ENCODE measurements at places on chromosomes 2 and 18.

- no peak for DNase-seq
Measured at GRCh38 chr2:216016581-216016980, 3.2 kb upstream of the MREG start.

DNA sequence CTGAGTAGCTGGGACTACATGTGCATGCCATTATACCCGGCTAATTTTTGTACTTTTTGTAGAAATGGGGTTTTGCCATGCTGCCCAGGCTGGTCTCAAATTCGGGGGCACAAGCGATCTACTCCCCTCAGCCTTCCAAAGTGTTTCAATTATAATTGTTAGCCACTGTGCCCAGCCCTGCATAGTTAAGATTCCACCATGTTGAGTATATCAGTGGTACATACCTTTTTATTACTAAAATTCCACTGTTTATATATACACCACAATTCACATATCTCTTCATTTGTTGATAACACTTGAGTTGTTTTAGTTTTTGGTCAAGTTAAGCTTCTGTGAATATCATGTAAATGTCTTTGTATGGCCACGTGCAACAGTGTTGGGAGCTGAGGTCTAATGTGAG, 12.8 kb upstream of the FMNL2 start:
- no peak for DNase-seq

DNA sequence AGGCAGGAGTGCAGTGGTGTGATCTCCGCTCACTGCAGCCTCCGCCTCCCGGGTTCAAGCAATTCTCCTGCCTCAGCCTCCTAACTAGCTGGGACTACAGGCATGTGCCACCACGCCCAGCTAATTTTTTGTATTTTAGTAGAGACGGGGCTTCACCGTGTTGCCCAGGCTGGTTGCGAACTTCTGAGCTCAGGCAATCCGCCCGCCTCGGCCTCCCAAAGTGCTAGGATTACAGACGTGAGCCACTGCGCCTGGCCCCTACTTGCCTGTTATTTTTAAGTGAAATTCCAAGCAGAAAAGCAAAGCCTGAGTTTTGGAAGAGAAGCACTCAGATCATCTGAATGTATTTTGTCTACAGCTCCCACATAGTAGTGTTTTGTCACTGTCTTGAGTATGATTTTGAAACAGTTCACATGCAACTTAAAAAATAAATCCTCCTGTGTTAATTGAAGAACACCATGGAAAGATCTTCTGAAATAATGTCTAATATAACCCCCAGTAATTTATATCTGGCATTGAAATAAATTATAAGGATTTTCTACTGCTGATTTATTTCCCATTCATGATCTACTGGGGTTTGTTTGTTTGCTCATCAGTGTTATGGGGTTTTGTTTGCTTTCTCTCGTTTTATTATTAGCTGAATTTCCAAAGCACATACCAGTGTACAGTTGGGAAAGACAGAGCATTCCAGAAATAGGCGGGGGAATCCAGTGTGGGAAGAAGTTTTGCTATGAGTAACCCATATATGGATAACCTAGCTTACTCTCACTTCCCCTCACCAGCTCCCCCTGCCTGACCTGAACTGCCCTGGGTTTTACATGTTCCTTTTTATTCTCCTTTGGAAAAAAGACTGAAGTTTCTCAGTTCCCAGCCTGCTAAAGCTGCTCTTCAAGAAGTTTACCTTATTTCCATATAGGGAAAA, 80.1 kb upstream of the MAP3K20 start:
- no peak for DNase-seq

DNA sequence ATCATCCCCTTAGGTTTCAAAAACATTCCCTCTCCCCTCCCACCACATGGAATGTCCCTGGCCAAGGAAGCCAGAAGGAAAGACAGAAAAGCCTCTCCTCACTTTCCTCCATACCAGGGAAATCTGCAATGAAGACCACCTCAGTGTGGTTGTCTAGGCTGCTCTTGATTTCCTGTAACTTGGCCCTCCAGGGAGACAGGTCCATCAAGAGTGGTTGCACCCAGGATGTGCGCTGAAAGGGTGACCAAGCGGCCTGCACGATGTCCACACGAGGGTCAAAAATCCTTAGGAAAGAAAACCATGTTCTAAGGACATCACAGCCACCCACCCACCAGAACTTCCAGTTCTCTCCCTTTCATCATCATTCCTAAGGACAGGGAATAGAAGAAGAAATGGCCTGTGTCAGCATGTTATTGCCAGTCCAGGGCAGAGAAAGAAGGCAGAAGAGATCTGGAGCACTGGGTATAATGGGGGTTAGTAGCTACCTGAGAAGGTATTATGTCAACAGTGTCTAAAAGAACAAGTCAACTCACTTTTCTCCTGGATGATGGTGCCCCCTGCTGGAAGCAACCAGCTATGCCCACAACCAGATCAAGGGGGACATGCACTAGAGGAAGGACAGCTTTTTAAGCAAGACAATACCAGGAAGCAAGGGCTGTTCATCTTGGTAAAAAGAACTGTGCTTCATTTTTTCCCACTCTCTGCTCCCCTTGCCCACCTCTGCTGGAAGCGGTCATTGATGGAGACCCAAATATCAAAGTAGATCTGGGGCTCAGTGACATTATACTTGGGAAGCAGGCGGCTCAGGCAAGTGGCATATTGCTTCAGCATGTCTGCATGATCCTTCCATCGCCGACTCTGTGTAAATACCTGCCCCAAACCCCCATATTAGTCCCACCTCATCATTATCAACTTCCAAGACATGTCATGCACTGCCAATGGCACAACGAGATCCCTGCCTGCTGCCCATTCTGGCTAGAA, 9.3 kb downstream of the GGCX start:
- peak; percentile 66 for DNase-seq

GRCh38 chr2:49222975-49223528, 68.7 kb upstream of the FSHR start:
- DNase-seq: no peak

DNA sequence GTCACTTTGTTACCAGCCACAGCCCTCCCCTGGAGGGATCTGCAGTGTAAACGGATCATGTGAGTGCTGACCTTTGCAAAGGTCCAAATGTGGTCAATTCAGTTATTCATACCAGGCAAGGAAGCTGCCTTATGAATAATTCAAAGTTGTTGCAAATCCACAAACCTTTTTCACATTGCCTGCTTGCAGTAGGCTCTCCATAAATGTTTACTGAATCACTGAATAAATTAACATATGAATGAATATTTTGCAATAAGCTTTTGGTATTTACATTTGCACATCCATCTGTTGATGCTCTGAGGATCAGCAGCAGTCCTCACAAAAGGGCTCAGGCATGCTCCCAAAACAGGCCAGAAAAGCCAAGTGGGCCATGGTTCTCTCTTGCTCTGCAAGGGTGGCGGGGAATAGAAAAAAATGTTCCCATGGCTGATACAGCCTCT, 156.8 kb downstream of the VAPA start:
- DNase-seq: no peak

- DNase-seq: no peak
Measured at GRCh38 chr2:19710230-19710629, 191.6 kb downstream of the TTC32 start.

DNA sequence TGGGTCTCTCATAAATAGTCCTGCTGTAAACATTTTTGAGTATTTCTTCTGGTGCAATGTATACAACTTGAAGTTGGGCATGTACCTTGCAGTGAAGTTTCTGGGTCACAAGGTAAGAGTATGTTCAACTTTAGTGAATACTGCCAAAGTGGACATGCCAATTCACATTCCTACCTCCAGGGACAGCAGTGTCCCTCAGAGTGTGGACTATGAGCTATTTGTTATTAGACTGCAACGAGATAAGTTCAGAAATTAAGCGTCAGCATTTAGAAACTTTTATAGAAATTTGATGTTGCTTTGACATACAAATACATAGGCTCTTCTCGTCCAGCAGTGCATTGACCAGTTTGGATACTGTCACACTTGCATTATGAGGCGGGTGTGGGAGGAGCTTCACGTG, 7.2 kb upstream of the ACKR3 start:
- no peak for DNase-seq

GRCh38 chr2:10834068-10834655, 21.6 kb upstream of the PDIA6 start:
- DNase-seq: no peak

- peak; percentile 24 for DNase-seq
Measured at GRCh38 chr2:131104487-131105155, 515 bp upstream of the PLEKHB2 start.

GRCh38 chr2:174344716-174345461, 10.1 kb downstream of the SP9 start:
- DNase-seq: no peak

GRCh38 chr18:76806301-76806700, 16.1 kb upstream of the ZNF236 start:
- no peak for DNase-seq

DNA sequence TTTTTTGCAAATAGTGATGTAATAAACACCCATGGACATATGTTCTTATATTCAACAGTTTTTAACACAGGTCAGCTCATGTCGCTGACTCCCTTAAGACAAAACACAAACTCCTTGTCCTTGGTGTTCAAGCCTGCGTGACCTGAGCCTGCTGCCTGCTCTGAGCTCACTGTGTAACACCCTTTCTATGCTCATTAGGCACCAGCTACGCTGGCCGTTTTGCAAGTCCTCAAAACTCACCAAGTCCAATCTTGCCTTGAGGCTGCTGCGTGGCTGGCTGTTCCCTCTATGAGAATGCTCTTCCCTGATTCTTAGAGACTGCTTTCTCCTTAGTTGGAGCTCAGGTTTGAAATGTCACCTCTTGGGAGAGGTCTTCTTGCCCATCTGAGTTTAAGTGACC, 100.5 kb upstream of the GLI2 start:
- no peak for DNase-seq

DNA sequence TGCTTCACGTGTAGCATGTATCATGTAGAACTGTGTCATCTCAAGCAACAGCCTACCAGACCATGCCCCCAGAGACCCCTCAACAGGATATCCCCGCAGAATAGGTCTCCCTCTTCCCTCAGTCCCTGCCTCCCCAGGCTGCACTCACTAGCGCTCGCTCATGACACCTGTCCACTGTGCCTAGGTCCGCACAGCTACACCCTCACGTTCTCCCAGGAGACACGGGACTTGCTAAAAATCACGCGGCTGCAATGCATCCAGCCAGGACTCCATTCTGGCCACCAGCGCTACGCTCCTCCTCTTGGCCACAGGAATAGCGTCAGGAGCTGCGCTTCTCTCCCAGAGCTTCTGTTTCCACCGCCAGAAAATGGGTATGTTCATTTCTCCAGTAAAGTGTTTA, 2.5 kb downstream of the PXDN start:
- no peak for DNase-seq

DNA sequence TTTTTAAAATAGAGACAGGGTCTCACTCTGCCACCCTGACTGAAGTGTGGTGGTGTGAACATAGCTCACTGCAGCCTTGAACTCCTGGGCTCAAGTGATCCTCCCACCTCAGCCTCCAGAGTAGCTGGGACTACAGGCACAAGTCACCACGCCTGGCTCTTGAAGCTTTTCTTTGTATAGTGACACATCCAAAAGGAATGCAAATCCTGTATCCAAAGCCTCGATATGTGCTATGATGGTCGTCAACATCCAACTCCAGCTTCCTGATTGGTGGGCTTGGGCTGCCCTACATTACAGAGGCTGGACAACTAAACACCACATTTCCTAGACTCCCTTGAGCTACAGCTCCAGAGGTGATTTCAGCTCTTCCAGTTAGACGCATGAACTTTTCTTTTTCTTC, 101.7 kb upstream of the PGAP1 start:
- DNase-seq: no peak

DNA sequence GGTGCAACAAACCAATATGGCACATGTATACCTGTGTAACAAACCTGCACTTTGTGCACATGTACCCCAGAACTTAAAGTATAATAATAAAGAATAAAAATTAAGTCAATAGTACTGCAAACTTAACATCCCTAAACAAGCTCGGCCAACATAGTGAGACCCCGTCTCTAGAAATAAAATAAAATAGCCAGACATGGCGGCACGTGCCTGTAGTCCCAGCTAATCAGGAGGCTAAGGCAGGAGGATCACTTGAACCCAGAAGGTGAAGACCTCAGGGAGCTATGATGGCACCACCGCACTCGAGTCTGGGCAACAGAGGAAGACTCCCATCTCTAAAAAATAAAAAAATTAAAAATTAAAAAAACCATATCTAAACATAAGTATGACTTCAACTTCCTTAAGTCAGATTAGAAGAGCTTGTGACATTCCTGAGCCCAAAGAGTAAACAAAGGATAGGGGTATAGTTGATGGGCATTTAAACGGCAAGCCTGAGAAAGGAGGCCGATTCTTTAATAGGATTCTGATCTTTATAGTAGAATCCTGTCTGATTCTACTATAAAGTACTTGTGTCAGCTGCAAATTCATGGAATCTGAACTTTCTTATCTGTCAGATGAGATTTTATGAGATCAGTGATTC, 1.6 kb downstream of the FAM124B start:
- no peak for DNase-seq

DNA sequence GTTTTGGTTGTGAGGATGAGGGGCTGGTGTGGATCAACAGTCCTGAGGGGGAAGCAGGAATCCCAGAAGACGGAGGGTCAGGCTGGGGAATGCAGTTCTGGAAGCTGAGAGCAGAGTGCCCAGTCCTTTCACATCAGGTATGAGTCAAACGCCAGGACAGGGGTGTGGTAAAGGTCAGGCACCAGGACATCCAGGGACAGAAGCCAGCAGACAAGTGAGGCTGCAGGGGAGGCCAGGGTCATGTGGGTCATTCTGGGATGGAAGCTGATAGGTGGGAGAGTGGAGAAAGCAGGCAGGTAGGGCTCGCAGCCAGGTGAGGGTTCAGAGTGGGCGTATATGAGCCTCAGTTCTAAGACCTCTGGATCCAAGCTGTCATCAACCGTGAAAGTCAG, 12.8 kb upstream of the GNLY start:
- no peak for DNase-seq

DNA sequence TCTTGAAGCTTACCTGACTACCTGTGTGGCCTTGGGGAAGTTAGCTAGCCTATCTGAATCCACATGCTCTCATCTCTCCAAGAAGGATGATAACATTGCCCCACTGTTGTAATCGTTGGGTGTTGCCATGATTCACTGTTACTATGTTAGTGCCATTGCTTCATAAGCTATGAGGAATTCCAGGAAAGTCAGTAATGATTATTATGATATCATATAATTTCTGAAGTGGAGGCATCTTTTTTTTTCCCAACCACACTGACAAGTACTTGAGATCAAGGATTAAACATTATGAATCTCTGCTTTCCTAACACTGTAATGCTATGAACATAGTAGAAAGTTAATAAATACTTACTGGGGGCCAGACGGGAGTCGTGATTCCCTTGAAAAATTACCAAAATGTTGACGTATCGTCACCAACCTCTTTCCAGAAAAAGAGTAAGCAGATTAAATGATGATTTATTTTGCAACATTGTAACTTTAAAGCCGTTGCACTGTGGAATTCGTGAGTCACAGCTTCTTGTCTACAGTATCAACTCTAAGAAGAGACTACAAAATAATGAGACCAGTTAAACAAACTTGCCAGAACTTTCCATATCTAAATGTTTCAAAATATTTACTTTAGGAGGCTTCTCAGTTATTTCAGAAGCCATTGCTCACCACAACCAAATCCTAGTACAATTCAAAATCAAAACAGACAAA, 459.9 kb downstream of the PIK3C3 start:
- DNase-seq: no peak

GRCh38 chr2:143482771-143483170, 353.6 kb downstream of the ARHGAP15 start:
- DNase-seq: no peak
